ENCODE measurements at places on chromosomes 2 and 18.

- no peak for ATAC-seq
Observed at GRCh38 chr2:39629646-39630045, 36.1 kb upstream of the TMEM178A start.

- no peak for ATAC-seq
Observed at GRCh38 chr18:59665057-59666006, 31.9 kb downstream of the CCBE1 start.

GRCh38 chr2:17107151-17107550, 411.1 kb downstream of the RAD51AP2 start:
- ATAC-seq = no peak

GRCh38 chr18:22703883-22704585, 229.1 kb upstream of the RBBP8 start:
- no peak for ATAC-seq

GRCh38 chr2:109419171-109419756, 194.5 kb downstream of the SEPTIN10 start:
- ATAC-seq = no peak

- no peak for ATAC-seq
Observed at GRCh38 chr2:17171446-17172049, 346.7 kb downstream of the RAD51AP2 start.

GRCh38 chr2:50514901-50515300, 517.0 kb downstream of the NRXN1 start:
- ATAC-seq = no peak

DNA sequence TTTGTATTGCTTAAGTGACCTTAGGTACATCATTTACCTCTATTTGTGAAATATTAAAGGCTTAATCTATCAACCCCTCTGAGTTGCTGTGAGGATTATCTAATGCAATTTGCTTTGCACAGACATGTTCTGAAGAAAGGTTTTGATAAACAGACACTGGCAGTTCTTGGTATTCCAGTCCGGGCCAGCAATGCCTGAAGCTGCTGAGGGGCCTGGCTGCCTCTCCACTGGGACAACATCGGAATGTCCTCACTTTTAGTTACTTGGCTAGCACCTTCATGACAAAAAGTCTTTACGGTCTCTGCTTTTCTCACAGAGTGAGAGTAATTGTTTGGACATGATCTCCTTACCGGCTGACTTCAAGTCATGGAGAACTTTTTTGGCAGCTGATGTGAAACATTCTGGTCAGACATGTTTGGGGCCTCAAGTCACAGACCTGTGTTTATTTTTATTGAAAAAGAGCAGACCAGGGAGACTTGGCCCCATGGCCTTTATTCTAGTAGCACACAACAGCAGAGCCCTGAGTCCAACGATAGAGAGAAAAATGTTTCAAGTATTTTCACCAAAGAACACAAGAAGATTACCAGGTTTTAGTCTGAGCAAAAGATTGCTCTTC, 1112.3 kb upstream of the FANCL start:
- ATAC-seq = no peak

Measured in activated CD4-positive, CD25-positive, alpha-beta regulatory T cell treated with anti-CD3 and anti-CD28 coated beads, Interleukin-2, amount 50 U/mL, for 24 hours (primary cell).